Prostate gland (tissue), 2 donors: ENCODE measurements at places on chromosomes 5 and 9.

DNA sequence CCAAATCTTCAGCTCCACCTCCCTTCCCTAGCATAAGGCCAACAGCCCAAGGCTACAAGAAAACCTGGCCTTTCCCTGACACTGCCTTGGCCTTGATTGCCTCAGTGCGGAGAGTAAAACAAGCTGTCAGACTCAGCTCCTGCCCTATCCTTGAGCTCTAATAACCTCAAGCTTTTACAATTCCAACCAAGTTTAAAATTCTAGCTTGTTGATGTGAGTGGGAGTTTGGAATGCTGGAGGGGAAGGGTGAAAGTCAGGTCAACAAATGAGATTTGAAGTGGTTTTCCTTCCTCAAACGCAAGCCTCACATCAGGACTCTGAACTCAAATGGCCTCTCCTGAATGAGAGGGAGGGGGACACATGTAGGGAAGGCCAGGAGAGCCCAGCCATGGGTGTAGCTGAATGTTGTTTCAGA, 197.0 kb upstream of the VLDLR start:
- no peak for DNase-seq

GRCh38 chr5:33769196-33769595, 122.6 kb downstream of the ADAMTS12 start:
- no peak for DNase-seq

DNA sequence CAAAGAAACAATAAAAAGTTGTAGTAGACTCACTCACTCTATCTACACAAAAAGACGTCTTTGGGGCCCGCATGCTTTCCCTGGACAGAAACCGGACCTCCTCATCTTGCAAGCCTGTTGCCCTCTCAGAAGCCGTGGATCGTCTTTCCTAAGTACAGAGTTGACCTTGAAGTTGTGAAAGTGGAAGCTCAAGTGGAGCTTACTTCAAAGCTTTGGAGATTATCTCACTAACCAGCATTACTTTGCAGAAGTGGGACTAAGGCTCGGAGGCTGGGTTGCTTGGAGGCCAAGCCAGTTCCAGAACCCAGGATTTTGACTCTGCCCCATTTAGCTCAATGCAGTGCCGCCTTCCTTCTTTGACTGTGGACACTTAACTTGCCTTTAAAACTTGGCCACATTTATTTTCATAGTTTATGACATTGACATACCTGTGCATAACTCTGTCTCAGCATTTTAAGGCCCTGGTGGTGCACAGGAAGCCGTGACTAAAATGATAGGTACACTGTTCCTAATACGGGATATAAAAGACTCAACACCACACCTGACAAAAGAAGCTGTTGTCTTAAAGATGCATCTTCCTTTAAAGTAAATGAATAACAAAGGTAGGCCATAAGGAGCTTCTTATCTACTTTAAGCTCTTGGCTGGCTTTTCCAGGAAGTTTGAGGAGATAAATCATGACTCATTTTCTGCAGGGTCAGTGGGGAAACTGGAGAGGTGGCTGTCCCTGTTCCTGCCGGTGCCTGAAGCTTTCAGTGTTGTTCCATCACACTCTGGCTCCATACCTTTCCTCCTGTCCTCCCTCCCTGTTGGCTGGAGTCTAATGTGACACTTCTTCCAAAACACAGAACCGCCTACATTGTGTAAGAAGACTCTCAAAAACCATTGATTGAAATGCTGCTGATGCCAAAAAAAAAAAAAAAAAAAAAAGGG, 10.7 kb downstream of the SLC25A25 start:
- peak; percentile 76 for DNase-seq

- no peak for DNase-seq
Measured at GRCh38 chr5:180003127-180003526, 68.4 kb downstream of the RNF130 start.

DNA sequence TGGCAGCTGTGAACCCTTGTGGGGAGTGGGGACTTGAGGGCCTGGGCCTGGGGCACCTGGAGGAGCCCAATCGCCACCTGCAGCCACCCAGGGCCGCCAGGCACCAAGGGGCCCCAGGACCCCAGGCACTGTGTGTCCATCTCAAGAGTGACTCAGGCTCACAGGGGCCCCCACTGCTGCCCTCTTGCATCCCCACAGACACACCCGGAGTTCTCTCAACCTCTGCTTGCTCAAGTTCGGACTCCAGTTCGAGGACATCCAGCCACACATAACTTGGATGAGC, 51.9 kb downstream of the MRPL36 start:
- DNase-seq, result no peak

DNA sequence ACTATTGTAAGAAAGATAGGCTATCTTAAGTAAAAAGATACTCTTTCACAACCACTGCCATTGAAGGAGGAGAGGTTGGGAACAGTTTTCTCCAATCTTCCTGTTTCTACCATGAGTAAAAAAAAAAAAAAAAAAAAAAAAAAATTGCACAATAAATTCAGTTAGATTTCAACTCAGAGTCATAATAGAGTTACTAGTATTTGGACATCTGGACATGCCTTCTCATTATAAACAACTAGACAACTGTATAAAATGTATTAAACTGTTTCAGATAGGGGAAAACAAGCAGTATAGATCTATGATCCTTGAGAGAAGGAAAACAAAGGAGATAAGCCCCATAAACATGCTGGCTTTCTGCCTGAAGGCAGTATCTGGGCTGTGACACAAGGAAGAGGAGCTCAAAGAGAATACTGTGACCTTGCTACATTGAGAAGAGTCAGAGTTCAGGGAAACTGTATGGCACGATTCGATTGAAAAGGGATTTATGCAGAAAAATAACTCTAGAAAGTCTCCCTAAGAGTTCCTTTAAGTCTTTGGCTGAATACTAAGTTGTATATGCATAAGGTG, 249.2 kb upstream of the POU5F2 start:
- DNase-seq, result no peak

DNA sequence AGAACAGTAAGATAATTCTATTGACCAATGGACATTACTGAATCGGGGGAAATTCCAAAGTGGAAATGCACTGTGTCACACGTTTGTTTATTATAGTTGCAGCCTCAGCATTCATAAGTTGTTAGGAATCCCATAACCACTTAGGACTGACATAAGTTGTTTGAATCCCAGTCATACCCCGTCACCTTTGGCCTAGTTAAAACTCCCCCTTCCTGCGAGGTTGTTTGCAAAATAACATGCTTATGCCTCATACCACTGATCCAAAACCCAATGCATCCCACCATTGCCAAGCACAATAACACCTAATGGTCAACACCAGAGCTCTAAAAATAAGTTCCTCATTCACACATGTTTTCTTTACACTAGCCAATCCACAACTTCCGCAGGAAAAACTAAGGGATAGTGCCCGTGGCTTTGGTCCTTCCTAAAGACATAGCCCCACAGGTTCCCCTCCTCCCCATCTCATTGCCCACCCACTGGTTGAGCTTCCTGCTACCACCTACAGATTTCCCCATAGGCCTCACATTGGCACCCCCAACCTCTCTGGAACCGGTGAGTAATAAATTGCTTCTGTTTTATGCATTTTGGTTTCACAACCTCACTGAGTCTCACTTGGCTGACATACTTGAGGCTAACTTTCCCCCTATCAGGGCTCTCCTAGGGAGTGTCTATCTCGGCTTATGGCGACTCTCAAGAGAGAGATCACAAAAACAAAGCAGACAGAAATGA, 42.3 kb upstream of the MUSK start:
- no peak for DNase-seq

- no peak for DNase-seq
Measured at GRCh38 chr9:91843623-91844148, 106.3 kb downstream of the ROR2 start.

DNA sequence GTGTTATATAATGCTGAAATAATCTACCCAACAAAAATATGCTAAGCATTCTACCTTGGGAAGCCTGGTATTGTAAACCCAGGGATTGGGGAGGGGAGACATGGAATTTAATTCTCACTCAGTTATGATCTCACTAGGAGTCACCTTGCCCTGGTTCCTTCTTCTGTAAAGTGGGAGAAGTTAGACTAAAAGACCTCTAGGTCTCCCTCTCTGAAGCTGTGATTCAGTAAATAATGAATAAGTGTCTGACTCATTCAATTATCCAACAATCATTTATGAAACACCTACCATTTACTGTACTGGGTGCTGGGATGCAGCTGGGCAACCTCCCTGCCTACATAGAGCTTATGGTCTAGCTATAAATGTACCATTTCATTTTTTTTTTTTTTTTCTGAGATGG, 20.2 kb upstream of the SPARC start:
- no peak for DNase-seq

DNA sequence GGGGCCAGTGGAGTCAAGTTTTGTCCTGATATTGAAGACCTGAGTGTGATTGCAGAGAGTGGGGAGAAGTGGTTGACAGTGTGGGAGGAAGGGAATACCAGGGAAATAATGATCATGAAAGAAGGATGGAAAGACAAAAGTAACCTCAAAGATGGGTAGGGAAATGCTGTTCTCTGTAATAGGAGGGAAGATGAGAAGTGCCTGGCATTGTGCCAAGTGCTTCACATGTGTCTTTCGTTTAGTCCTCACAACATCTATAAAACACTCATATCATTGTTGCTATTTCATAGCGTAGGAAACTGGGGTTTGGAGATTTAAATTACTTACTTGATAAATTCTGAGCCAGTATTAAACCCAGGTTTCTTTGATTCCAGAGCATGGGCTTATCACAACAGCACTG, 472.3 kb downstream of the LRRC70 start:
- DNase-seq, result no peak

DNA sequence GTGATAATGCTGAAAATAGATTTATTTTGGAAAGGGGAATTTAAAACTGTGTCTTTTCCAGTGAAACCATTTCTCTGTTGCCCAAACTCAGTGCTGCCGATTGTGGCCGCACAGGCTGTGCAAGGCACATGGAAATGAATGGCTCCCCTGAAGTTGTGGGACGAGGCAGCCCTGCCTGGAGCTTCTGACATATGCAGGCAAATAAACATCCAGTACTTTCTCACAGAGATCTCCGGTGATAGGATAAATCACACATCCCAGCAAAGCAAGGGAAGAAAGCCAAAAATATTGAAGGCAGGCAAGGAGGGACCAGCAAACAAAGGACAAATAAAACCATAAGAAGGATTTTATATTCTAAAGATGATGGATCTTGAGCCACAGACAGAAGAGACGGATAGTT, 464.5 kb downstream of the MTRR start:
- no peak for DNase-seq

- no peak for DNase-seq
Measured at GRCh38 chr9:31637861-31638260, 746.6 kb upstream of the ACO1 start.

- DNase-seq, result no peak
Measured at GRCh38 chr9:81538890-81539289, 150.5 kb downstream of the TLE1 start.

DNA sequence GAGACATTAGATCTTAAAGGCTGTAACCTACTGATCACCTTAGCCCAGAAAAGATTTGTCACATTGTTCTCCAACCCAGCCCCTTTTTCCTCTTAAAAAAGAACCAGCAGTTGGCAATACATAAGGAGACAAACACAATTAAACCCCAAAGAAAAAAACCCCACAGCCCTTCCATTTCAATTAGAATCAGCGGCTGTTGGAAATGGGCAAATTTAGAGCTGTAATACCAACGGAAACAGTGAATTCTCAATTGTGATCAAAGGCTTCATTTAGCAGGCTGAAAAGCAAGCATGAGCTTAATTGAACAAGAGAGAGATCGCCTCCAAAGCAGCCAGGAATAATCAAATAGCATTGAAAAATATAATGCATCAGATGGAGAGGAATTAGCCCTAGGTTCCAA, 153.6 kb downstream of the FAM114A2 start:
- no peak for DNase-seq

GRCh38 chr9:19085295-19085694, 17.4 kb downstream of the HAUS6 start:
- DNase-seq, result no peak

- DNase-seq, result no peak
Measured at GRCh38 chr5:73418244-73418691, 30.3 kb downstream of the FOXD1 start.

DNA sequence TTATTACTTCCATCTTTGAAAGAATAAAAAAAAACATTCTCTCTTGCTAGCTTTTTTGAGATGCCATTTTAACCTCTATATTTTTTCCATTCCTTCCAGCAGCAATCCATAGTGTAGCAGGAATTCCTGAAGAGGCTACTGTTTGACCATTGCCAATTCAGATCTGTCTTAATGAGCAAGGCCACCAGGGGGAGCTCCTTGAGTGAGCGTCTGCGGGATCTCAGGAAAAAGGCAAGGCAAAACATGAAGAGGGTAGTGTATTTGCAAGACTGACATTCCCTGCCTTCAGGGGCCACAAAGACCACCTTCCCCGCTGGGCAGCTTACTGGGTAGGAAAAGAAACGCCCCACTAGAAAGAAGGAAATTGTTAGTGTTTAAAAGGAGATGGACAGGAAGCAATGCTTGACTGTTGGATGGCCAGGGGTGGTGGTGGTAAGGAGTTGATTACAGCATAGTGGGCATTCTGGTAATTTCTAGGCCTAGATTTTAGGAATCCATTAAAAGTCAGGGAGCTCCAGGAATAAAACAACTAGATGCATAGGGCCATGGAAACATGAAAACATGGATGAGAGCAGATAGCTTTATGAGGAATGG, 206.6 kb upstream of the HAPLN1 start:
- peak; percentile 12 for DNase-seq

- no peak for DNase-seq
Measured at GRCh38 chr5:151270599-151270998, 17.6 kb downstream of the GM2A start.

- DNase-seq, result no peak
Measured at GRCh38 chr9:111282845-111283244, 47.2 kb downstream of the OR2K2 start.

GRCh38 chr5:85538362-85538761, 1079.4 kb upstream of the COX7C start:
- no peak for DNase-seq
